ENCODE measurements at places on chromosomes 12 and 14.
A peak's percentile ranks its signal among the peaks of the same experiment; 100 is the strongest.

DNA sequence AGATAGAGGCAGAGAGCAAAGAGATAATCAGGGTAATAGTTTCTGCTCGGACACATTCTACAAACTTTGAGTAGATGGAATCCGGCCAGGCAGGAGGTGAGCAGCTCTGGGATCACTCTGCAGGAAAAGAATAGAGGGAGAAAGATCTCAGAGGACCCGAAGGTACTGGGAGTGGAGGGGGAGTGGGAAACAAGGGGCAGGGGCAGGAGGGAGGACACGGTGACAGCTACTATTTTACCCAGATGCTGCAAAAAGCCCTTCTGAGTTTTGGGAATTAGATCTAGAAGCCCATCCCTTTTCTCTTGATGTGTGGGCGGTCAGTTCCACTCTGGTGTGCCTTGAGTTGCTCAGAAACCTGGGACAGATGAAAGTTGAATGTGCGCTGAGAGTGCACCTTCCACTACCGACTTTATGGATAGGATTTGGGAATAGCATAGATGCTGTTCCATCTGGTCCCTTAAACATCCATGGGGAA, 556 bp downstream of the GPRC5A start:
- DNase-seq = no peak

GRCh38 chr14:101909371-101910096, 54.8 kb upstream of the DYNC1H1 start:
- no peak for DNase-seq

GRCh38 chr12:958588-959123, 9.2 kb upstream of the RAD52 start:
- no peak for DNase-seq

DNA sequence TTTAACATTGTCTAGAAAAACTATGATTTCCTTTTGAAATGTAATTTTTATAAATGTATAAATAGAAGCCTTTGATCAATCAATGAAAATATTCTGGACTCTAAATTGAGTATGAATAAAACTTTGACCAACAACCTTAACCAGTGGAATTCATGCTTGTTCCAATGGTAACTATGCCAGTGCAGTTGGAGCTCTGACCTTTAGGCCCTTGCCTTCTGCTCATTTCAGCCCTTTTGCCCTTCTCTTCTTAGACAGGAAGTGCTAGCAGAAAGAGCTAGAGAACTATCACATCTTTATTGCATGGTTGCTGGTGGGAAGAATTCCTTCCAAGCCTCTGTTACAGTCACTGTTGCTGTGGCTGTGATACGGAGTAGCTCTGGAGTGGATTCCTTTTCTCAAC, 39.7 kb downstream of the TTC8 start:
- no peak for DNase-seq

GRCh38 chr14:69464829-69465228, 19.7 kb upstream of the PLEKHD1 start:
- no peak for DNase-seq

GRCh38 chr12:46499901-46500300, 127.3 kb upstream of the SLC38A2 start:
- no peak for DNase-seq

- no peak for DNase-seq
These were observed at the start of gene SERPINA6 for GRCh38 chr14:94322648-94323570. Gene SERPINA6 (minus strand): TSS chr14:94323336. CDS start chr14:94314648, 8,688 bp downstream.

DNA sequence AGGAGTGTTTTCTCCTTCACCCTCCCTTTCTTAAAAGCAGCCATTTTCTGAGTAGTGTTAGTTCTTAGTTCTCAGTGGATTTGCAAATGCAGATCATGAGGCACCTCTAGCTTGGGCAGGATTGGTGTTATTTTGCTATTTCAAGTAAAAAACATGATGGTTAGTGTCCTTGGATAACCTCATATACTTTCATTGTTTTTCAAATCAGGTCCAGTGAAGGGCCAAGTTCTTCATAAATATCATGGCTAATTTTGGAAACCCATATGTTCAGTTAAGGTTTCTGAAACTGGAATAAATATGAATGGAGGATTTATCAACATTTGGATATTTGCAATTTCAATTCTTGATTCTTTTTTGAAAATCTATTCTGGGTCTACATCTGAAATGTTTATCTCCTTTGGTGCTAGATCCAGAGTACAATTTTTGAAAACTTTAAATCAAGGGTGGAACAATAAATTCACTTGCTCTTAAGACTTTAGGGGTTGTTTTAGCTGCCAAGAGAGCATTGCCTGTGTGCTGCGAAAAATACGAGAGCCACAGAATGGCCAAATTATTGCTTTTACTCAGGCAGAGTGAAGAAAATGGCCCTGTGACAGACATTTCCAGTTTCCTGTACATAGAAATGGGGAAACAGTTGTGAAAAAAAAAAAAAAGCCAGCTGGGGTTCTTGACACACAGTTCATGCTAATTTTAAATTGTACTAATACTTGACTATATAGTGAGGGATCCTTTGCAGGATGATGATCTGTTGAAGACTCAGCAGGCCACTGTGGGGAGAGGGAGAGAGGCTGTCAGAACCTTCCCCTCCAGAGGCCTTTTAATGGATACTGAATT, 104.6 kb downstream of the BICD1 start:
- no peak for DNase-seq

DNA sequence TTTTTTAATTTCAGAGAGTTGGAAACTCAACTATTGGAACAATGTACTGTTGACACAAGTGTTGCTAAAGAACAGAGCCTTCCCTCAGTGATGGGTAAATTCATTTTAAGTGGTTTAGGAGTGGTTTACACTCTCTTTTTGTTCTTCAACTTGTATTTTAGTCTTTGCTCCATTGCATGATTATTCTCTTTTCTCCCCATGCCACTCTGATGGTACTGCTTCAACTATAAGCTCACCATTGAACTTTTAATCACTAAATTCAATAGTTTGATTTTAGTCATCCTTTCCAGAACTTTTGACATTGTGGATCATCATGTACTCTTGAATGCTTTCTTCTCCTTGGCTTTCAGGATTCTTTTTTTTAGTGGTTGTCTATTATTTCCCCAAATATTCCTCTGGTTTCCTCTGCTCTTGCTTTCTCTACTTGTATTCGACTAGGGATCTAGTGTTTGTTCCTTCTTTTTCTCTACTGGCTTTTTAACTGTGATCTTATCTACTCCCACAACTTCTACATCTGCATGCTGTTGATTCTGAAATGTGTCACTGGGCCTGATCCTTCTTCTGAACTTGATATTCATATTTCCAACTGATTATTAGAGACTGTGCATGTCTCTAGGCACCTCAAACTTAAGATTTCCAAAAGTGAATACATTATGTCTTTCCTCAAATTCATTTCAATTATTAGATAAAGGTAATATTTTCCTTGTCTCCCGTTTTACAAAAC, 15.4 kb downstream of the ACTR10 start:
- no peak for DNase-seq

DNA sequence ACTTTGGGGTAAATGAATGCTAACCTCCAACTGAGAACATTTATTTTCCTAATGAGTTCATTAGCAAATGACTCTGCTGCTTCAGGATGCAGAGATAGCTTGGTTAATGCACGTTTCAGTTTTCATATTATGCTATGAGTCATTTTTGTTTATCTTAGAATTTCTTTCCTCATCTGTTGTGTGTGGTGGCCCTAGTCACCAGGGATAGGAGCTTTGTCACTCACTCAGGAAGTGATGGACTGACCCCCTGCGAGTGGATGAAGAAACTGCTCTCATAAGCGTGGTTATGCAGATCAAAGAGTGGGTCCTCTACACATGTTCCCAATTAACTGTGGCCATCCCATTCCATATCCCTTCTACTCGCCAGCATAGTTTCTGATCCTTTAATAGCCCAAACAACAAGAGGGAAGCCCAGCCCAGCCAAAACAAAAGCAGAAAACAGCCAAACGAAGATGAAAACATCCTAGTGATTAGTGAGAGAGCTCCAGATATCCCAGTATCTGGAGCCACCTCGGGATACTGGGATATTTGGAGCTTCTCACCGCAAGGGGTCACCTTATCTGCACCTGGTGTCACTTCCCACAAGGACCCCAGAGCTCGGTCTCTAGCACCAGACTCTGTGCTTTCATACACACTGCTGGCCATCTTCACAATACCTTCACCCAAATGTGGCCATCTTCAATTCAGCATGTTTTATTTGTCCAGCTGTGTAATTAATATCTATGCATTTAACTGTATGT, 8.6 kb downstream of the TC2N start:
- DNase-seq = no peak

GRCh38 chr14:100421756-100422470, 98.8 kb downstream of the SLC25A47 start:
- DNase-seq = no peak

GRCh38 chr12:40726366-40726765, 34.1 kb downstream of the CNTN1 start:
- no peak for DNase-seq

DNA sequence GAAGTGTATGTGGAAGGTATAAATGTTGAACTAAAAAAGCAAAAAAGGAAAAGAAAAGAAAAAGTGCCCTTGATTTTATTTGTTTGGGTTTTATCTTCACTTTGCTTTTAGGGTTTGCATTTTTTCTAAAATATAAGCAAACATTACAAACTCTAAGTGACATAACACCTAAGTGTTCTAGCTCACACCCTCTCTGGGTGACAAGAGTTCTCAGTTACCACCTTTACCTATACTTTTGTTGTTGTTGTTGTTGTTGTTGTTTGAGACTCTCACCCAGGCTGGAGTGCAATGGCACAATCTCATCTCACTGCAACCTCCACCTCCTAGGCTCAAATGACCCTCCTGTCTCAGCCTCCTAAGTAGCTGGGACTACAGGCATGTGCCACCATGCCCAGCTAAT, 13.0 kb downstream of the KLRG1 start:
- no peak for DNase-seq

DNA sequence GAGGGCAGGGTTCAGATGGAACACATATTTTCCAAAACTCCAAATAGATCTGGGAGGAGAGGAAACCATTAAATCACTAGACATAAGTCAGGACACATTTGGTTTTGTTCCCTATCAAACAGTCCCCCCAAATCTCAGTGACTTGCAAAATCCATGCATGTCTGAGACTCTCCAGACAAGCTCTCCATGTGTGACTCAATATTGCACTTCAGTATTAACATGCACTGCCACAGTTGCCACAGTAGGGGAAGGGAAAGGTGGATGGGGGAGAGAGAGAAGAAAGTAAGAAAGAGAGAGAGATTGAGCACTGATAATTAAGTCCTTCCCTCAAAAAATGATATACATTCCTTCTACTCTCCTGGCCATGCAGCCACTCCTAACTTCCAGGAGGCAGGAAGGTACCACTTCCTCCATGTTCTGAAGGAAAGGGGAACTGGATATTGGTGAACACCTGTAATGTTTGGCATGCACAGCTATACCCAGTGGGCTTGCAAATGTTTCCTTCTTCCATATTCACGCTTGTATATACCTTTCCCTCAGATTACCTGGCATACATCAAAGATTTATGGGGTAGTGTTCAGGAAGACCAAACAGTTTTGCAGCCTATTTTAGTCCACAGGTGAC, 310.0 kb downstream of the ZFP36L1 start:
- DNase-seq = no peak

GRCh38 chr14:46840944-46841720, 189.6 kb upstream of the RPL10L start:
- peak; percentile 21 for DNase-seq

GRCh38 chr14:74545386-74545785, 51.8 kb downstream of the ISCA2 start:
- no peak for DNase-seq

GRCh38 chr14:24113379-24113800, 1.2 kb upstream of the DCAF11 start:
- no peak for DNase-seq

DNA sequence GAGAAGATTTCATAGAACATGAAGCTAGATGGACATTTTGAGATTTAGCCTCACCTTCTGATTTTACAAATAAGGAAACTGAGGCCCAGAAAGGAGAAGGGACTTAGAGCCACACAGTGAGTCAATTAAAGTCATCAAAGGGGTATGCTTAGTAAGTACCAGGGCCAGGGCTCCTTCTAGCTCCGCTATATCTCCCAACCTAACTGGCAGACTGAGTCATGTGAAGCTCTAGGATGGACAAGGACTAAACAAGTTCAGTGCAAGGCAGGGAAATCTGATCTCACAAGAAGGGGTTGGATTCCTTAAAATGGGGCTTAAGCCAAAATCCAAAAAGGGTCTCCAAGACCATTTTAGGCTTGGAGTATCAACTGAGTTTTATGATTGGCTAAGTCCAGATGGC, 215.8 kb downstream of the PHLDA1 start:
- DNase-seq = no peak

DNA sequence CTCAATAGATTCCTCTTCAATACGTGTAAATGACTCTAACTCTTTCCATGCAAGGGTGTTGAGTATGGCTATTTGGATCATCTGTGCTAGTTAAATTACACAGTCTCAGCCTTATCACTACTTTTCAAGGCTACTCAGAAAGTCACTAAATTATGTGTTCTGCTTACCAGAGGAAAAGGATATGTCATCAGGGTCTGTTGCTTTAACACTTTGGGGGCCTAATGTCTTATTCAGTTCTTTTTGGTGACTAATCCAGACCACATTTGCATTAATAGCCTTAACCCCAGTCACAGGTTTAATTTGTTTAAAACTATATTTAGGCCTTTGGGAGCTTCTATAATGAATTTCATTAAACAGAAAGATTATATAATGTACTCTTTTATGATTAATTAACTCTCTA, 649.3 kb downstream of the RPS29 start:
- no peak for DNase-seq

DNA sequence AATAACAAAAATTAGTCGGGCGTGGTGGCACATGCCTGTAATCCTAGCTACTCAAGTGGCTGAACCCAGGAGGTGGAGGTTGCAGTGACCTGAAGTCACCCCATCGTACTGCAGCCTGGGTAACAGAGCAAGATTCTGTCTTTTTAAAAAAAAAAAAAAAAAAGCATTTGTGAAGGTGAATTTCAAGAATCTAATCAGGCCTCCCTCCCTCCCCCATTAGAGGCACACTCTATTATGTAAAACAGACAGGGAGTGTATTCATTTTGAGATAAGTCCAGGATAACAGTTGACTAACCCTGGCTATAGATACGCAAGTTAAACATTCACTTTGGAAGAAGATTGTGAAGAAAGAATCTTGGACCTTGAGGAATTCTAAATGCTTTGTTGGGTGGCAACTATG, 2.9 kb downstream of the RESF1 start:
- DNase-seq = no peak

DNA sequence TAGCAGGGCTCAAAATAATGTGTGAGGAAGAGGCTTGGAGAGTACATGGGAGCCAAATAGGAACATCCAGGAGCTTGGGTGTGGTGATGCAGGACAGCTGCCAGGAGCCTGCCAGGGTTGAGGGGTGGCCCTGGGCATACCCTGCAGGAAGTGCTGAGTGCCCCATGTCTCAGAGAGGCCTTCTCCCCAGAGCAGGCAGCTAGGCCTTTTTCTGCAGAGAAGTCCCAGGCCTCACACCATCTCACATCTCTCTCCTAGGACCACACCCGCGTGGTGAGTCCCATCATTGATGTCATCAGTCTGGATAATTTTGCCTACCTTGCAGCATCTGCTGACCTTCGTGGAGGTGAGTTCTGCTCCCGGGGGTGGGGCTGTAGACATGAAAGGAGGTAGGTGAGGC, 66.9 kb downstream of the ERH start:
- peak; percentile 7 for DNase-seq

GRCh38 chr12:45775964-45776363, 46.5 kb downstream of the ARID2 start:
- no peak for DNase-seq

- no peak for DNase-seq
These were observed 186.7 kb downstream of the ESR2 start for GRCh38 chr14:64107438-64107837.

All from right hindlimb (tissue), 1 donor.